ENCODE measurements at places on chromosomes 3 and 15. TPM values are rescaled to one million over a fixed set of nuclear protein-coding genes. Genes with fewer than 3 reads are reported as not detected.

Gene BNC1
- 37.2 TPM for total RNA-seq

Gene LXN
- total RNA-seq: 7.4 TPM

Gene FBLN2
- 56.8 TPM for total RNA-seq

Gene ISLR
- total RNA-seq: 41.1 TPM

DNA sequence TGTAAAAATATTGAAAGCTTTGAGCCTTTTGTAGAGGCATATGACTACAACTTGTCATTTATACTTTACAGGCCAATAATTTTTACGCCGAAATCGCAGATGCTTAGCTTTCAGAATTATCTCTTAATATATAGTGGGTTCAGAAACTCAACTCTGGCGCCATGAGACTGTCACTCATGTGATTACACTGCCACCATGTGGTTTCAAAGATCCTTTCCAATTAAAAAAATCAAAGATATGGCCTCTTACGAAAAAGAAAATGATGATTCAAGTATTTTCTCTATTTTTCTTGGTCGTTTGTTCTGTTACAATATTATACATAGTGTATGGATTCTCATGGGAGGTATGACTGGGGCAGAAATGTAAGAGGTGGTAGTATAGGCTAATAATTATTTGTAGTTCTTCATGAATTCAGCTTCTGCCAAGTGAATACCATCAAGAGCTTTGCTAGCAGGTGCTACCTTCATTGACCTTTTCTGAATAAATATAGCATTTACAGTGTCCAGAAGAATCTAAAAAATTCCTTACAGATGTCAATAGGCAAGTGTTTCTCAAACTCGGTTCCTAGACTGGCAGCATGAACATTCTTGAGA is 751.7 kb upstream of the GOLIM4 start:
- no peak for DNase-seq

- DNase-seq: no peak
Observed at GRCh38 chr3:171157980-171158379, 131.5 kb upstream of the SLC2A2 start.

GRCh38 chr3:33646406-33646805 is 71.6 kb downstream of the CLASP2 start:
- DNase-seq: no peak

GRCh38 chr3:154301561-154301960 is 22.7 kb downstream of the DHX36 start:
- DNase-seq: no peak
